NCI-H1930 (cell line): ENCODE measurements at places on chromosomes 1 and 21.

DNA sequence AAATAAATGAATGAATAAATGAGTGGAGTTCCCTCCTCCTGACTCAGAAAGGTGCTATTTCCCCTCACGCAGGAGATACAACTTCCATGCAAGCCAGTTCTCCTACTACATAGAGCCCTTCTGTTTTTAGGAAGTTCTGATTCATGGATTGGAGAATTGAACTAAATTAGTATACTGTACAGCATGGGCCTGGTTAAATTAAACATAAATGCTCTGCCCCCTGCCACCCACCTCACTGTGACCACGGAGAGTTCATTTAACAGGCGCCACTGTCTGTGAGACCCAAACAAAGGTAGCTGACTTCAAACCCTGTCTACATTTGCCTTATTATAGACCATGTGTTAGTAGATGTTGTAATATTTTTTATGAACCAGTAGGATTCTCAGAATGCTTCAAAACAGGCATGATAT, 9.1 kb upstream of the IRF2BP2 start:
- DNase-seq: peak; percentile 44

GRCh38 chr1:85465099-85465785, at the start of gene DDAH1:
TSS of gene DDAH1 (minus strand) at chr1:85465159. CDS start at chr1:85465045, 114 bp downstream.
- DNase-seq: peak; percentile 64

- no peak for DNase-seq
These were observed at the start of gene SH2D5 for GRCh38 chr1:20732588-20733359. TSS of gene SH2D5 (minus strand) at chr1:20732703. CDS start at chr1:20728044, 4,659 bp downstream.

- no peak for DNase-seq
These were observed 2.2 kb downstream of the TGFB2 start for GRCh38 chr1:218347336-218347722.

DNA sequence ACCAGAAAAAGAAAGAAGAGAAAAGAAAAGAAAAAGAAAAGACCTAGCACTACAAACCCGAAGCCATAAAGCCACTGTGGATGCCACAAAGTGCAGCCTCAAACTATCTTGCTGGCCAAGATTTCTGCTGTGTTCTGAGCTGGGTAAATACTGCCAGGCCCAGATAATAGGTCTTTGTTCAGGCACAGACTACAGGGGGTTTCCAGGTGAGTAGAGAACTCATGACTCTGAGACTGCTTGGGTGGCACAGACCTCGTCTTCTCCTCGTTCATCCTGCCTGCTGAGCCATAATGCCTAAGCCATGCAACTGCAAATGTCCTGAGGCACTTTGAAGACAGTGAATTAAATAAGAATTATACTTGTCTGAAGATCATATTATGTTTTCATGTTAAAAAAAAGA, 651.8 kb downstream of the LMO4 start:
- DNase-seq: no peak

- DNase-seq: no peak
These were observed 144.7 kb downstream of the ZNF281 start for GRCh38 chr1:200265104-200265503.

- no peak for DNase-seq
These were observed 82.1 kb downstream of the VPS26C start for GRCh38 chr21:37184784-37185593.

DNA sequence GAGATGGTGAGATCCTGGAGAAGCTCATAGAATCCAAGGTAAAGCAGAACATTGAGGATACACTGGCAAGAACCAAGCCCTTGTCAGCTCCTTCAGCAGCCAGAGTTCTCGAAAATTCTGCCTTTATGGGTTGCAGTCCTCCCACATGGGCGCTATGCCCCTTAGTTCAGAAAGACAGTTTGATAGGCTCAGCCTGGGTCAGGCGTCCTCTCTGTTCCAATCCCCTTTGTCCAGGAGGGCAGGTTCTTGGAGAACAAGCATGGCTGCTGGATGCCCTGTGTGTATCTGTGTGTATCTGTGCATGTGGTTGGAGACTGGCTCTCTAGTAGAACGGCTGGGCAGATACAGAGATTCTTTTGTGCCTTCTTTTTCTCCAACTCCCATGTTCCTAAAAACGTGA, 8.0 kb upstream of the NBL1 start:
- DNase-seq: no peak
